Transverse colon (tissue), 4 donors: ENCODE measurements at places on chromosomes 7 and 10. TPM values are rescaled to one million over a fixed set of nuclear protein-coding genes. Genes with fewer than 3 reads are reported as not detected.

LRRC4 gene
- total RNA-seq = 0.79 TPM

DNA sequence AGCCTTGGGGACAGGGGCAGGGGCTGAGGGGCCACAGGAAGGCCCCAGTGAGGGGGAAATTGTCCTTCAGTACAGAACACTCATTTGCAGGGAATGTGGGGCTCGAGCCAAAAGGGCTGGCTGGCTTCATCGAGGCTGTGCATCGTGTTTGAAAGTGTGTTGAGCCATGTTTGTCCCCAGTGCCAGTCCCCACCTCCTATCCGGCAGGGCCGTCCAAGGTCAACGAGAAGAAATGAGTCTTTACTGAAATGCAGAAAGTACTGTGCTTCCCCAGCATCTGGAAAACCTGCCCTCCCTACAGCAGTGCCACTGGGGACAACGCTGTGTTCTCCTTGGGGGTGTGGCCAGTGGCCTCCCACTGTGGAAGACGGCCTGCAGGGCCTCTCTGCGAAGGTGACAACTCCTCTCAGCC lies 214.1 kb downstream of the KLF6 start:
- DNase-seq = no peak
- no peaks in the 10 kb centered on the region for H3K4me1 ChIP-seq
- H3K4me3 ChIP-seq = no peak overlapping the region
- no peak overlapping the region for H3K27ac ChIP-seq

DNA sequence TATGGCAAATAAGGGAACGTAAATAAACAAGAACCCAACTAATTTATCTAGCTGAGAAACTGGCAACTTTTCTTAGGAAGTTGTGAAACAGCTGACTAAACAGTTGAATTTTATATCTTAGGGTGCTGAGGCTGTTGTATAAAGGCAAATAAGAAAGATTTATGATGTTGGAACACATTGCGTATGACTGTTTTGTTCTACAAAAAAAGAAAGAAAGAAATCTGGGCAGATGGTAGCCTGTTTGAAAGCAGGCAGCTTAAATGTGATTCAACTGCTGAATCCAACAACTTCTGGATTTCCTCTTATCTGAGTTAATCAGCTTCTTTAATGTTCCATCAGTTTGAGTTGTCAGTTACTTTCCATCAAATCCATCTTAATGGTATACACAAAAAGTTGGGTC lies 214.5 kb downstream of the SNX13 start:
- H3K27ac ChIP-seq = no peak overlapping the region
- H3K36me3 ChIP-seq = no peaks in the 10 kb centered on the region
- no peak overlapping the region for H3K4me3 ChIP-seq
- DNase-seq = no peak

- no peaks in the 10 kb centered on the region for H3K36me3 ChIP-seq
- H3K4me1 ChIP-seq = no peaks in the 10 kb centered on the region
- no peak for DNase-seq
- no peaks in the 10 kb centered on the region for H3K27me3 ChIP-seq
Observed at GRCh38 chr7:47901542-47901941, 46.7 kb downstream of the PKD1L1 start.

DNA sequence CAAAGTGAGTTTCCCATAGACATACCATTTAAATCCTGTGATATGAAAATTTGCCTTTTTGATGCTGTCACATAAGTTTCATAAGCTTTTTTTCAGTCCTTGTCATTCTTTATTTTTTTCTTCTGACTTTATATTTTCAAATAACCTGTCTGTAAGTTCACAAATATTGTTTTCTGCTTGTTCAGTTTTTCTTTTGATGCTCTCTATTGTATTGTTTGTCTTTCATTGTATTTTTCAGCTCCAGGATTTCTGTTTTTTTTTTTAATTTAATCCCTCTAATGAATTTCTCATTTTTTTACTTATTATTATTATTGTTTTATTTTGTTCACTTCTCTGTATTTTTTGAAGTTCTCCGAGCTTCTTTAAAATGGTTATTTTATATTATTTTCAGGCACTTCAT lies 623.4 kb downstream of the CNTNAP2 start:
- no peak overlapping the region for H3K4me3 ChIP-seq
- H3K27me3 ChIP-seq = no peaks in the 10 kb centered on the region
- no peaks in the 10 kb centered on the region for H3K4me1 ChIP-seq
- no peak overlapping the region for H3K27ac ChIP-seq

GRCh38 chr7:124765401-124766352 lies at the start of gene GPR37:
TSS of gene GPR37 (minus strand) at chr7:124765792. CDS start at chr7:124764976, 816 bp downstream.
- H3K36me3 ChIP-seq = no peaks in the 10 kb centered on the region
- DNase-seq = peak; percentile 59
- H3K4me1 ChIP-seq = peaks cover 23% of the 10 kb centered on the region
- H3K27me3 ChIP-seq = peaks cover 30% of the 10 kb centered on the region

GRCh38 chr7:44072364-44073231 lies 7.2 kb upstream of the PGAM2 start:
- H3K4me3 ChIP-seq = no peak overlapping the region
- H3K27me3 ChIP-seq = no peaks in the 10 kb centered on the region
- peaks cover 31% of the 10 kb centered on the region for H3K4me1 ChIP-seq
- peak overlapping the region; percentile 87 for H3K27ac ChIP-seq
- no peaks in the 10 kb centered on the region for H3K36me3 ChIP-seq
